ENCODE measurements at places on chromosomes 13 and 19. TPM values are rescaled to one million over a fixed set of nuclear protein-coding genes. Genes with fewer than 3 reads are reported as not detected.

CFD gene
- polyA plus RNA-seq, result 142 TPM

ADGRE3 gene
- polyA plus RNA-seq, result not detected

PCSK4 gene
- polyA plus RNA-seq, result 0.74 TPM

NLRP12 gene
- polyA plus RNA-seq, result 0.17 TPM

ZNF225 gene
- polyA plus RNA-seq, result 1.4 TPM

PSG5 gene
- polyA plus RNA-seq, result not detected

NLRP5 gene
- not detected for polyA plus RNA-seq

TTC9B gene
- 0.06 TPM for polyA plus RNA-seq

VSTM2B gene
- polyA plus RNA-seq, result not detected

ZNF546 gene
- 1.0 TPM for polyA plus RNA-seq

TLE6 gene
- 1.5 TPM for polyA plus RNA-seq

CYP2F1 gene
- polyA plus RNA-seq, result not detected

MISP gene
- 0.09 TPM for polyA plus RNA-seq

WDR88 gene
- not detected for polyA plus RNA-seq

FSD1 gene
- not detected for polyA plus RNA-seq

LSM7 gene
- 141 TPM for polyA plus RNA-seq

WDR87 gene
- polyA plus RNA-seq, result not detected

GFY gene
- polyA plus RNA-seq, result 0.33 TPM

SH2D3A gene
- 0.10 TPM for polyA plus RNA-seq

ANGPTL8 gene
- polyA plus RNA-seq, result 14.6 TPM

KLK12 gene
- not detected for polyA plus RNA-seq

RFPL4AL1 gene
- not detected for polyA plus RNA-seq

LSM4 gene
- 118 TPM for polyA plus RNA-seq

SIRT2 gene
- 140 TPM for polyA plus RNA-seq

ERICH6B gene
- not detected for polyA plus RNA-seq

GPR4 gene
- polyA plus RNA-seq, result 2.4 TPM

BCL3 gene
- 13.2 TPM for polyA plus RNA-seq

UBA52 gene
- 1,553 TPM for polyA plus RNA-seq

KASH5 gene
- polyA plus RNA-seq, result not detected

ZNF560 gene
- 0.01 TPM for polyA plus RNA-seq

C2CD4C gene
- polyA plus RNA-seq, result 0.73 TPM

Data from psoas muscle (tissue), 8 donors.